GDM1 (cell line): ENCODE measurements at places on chromosomes 1 and 21.

- DNase-seq: no peak
These were observed 218.7 kb downstream of the TM2D1 start for GRCh38 chr1:61506236-61506635.

- no peak for DNase-seq
These were observed 506.0 kb downstream of the BRINP3 start for GRCh38 chr1:189971656-189972055.

- DNase-seq: no peak
These were observed 213.0 kb downstream of the LMX1A start for GRCh38 chr1:165143437-165144065.

DNA sequence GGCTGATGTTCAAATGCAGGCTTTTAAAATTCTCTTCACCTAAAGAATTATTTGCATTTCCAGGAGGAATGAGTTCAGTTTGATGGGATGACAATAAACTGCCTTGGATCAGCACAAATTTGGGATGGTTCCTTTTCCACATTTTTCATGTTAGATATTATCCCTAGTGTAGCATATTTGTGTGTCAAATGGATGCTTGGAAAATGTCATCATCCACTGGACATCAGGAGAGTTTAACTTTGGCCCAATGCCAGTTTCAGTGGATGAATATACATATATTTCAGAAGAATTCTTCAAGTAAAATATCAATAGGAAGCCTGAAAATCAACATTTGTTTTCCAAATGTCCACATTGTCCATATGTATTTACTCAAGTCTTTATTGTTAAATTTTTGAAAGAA lies 116.5 kb upstream of the COL24A1 start:
- no peak for DNase-seq

DNA sequence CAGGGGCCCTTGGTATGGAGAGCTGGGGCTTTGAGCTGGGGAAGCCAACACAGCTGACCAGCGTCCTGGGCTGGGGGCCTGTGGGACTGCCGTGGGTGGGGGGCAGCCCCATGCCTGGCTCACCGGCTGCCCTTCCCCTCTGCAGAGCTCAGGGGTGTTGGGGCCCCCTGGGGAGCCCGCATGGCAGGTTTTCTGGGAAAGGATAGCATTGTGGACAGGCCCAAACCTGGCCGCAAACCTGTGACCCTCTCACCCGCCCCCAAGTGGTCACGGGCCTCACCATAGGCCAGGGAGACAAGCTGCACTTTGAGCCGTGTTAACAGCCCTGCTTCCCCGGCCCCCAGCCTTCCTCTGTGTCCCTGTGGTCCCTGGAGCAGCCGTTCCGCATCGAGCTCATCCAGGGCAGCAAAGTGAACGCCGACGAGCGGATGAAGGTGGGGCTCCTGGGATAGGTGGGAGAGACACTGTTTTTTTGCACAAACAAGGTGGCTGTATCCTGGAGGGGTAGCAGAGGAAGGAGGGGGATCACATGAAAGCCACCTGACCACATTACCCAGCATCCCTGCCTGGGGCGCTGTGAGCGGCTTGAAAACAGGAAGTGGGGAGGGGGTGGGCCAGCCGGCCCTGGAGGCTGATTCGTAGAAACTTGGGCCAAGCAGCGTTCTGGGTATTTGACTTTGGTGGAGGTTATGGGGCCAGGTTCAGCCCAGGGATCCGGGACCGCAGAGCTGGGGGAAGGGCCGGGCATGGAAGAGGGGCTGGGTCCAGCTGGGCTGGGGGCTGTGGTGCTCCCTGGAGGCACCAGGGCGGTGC lies 65.9 kb downstream of the PIK3CD start:
- DNase-seq: peak; percentile 72
